ENCODE measurements at places on chromosomes 1 and 21.

DNA sequence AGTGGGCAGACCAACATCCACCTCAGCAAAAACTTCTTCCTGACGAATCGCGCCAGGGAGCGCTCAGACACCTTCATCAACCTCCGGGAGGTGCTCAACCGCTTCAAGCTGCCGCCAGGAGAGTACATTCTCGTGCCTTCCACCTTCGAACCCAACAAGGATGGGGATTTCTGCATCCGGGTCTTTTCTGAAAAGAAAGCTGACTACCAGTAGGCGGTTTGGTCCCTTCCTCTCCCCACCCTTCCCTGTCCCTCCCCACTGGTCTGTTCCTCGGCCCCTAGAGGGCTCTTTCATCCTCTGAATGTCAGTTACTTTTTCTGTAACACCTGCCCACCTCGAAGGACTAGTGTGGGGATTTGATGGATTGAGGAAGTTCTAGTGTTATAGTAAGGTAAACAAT lies 46.9 kb downstream of the CAPN2 start:
- H3K4me3 ChIP-seq = no peak overlapping the region
- H3K27me3 ChIP-seq = no peaks in the 10 kb centered on the region
- no peaks in the 10 kb centered on the region for H3K4me1 ChIP-seq
- peaks cover 93% of the 10 kb centered on the region for H3K36me3 ChIP-seq
- no peak overlapping the region for H3K27ac ChIP-seq

GRCh38 chr1:74468982-74469603 lies 43.3 kb downstream of the LRRC53 start:
- peaks cover 5% of the 10 kb centered on the region for H3K36me3 ChIP-seq
- DNase-seq = peak; percentile 95
- H3K27me3 ChIP-seq = no peaks in the 10 kb centered on the region
- H3K4me1 ChIP-seq = no peaks in the 10 kb centered on the region
- no peak overlapping the region for H3K4me3 ChIP-seq

- no peak overlapping the region for H3K4me3 ChIP-seq
- H3K4me1 ChIP-seq = no peaks in the 10 kb centered on the region
- no peak for DNase-seq
- peaks cover 2% of the 10 kb centered on the region for H3K27me3 ChIP-seq
- H3K27ac ChIP-seq = no peak overlapping the region
- H3K36me3 ChIP-seq = no peaks in the 10 kb centered on the region
These were observed 13.0 kb upstream of the PADI6 start for GRCh38 chr1:17359031-17359430.

DNA sequence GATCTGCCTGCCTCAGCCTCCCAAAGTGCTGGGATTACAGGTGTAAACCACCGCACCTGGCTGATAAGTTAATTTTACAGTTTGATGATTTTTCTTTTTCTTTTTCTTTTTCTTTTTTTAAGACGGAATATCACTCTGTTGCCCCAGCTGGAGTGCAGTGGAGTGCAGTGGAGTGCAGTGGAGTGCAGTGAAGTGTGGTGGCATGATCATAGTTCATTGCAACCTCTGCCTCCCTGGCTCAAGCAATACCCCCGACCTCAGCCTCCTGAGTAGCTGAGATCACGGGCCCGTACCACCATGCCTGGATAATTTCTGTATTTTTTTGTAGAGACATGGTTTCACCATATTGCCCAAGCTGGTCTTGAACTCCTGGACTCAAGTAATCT lies 84.4 kb upstream of the CXADR start:
- H3K36me3 ChIP-seq = no peaks in the 10 kb centered on the region
- no peaks in the 10 kb centered on the region for H3K27me3 ChIP-seq
- no peak overlapping the region for H3K27ac ChIP-seq
- DNase-seq = no peak
- H3K4me1 ChIP-seq = peaks cover 2% of the 10 kb centered on the region
- H3K4me3 ChIP-seq = no peak overlapping the region

DNA sequence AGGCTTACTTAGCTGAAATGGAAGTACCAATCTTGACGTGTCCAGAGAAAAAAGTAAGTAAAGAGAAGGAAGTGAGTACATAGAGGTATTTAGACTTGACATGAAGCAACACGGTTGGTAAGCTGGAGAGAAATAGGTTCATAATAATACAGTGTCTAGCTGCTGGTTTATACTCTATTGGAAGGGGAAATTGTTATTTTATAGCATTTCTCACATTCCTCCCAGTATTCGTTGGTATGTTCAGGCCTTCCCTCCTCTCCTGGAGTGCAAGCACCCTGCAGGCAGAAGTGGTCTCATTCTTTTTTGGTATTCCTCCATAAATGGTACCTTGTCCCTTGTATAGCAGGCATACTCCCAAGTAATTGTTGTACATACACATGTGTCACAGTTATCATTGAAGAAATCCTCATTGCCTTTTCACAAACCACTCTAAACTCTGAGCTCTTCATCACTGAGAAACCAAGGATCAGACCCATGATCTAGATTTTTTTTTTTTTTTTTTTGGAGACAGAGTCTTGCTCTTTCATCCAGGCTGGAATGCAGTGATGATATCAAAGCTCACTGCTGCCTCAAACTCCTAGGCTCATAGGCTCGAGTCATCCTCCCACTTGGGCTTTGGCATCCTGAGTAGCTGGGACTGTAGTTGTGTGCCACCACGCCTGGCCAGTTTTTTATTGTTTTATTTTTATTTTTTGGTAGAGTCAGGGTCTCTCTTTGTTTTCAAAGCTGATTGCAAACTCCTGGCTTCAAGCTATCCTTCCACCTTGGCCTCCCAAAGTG lies 9.8 kb upstream of the IPO9 start:
- peaks cover 68% of the 10 kb centered on the region for H3K36me3 ChIP-seq
- no peak overlapping the region for H3K27ac ChIP-seq
- no peak overlapping the region for H3K4me3 ChIP-seq

DNA sequence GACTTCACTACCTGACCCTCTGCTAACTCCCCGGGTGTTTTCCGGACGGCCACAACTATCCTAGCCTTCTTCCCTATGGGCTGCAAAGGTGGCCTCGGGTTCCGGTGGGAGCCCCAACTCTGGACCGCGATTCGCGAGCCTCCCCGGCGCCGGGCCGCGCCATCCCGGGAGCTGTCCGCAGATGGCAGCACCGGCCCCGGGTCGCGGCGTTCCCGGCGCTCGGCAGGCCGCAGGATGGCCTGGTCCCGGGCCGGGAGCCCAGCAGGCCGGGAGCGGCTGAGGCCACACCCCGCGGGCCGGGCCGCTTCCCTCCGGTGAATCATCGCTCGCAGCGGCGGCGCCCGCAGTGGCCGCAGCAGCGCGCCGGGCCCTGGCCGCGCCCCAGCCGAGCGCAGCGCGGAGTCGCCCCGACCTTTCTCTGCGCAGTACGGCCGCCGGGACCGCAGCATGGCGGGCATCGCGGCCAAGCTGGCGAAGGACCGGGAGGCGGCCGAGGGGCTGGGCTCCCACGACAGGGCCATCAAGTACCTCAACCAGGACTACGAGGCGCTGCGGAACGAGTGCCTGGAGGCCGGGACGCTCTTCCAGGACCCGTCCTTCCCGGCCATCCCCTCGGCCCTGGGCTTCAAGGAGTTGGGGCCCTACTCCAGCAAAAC lies at the start of gene CAPN2:
Gene CAPN2 (plus strand): TSS at position 346 of the 656 bp plus-strand sequence. CDS start 102 bp downstream, at position 448.
- H3K27ac ChIP-seq = peak within 1 kb of the TSS; percentile 88
- peak; percentile 87 for DNase-seq
- H3K36me3 ChIP-seq = peaks cover 6% of the 10 kb centered on the region

DNA sequence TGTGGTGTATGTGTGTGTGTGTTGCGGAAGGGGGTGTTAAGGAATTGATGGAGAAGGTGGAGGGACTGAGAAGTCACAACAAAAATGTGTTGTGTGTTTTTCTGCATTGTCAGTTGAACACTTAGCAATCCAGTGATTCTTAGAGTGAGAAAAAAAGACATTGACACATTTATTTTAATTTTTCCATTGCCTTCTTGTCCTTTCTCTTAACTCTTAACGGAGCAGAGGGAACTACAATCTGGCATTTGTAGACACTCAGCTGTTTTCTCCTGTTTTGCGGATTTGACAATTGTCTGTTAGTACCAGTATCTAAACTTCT lies 725 bp downstream of the C1orf53 start:
- H3K4me1 ChIP-seq = no peaks in the 10 kb centered on the region
- no peak overlapping the region for H3K27ac ChIP-seq
- no peak for DNase-seq
- H3K36me3 ChIP-seq = no peaks in the 10 kb centered on the region
- peaks cover 54% of the 10 kb centered on the region for H3K27me3 ChIP-seq

GRCh38 chr1:221797506-221797905 lies 55.6 kb upstream of the DUSP10 start:
- H3K36me3 ChIP-seq = no peaks in the 10 kb centered on the region
- H3K27ac ChIP-seq = no peak overlapping the region
- no peak overlapping the region for H3K4me3 ChIP-seq
- DNase-seq = no peak
- H3K4me1 ChIP-seq = no peaks in the 10 kb centered on the region

GRCh38 chr1:2561446-2561845 lies 5.3 kb downstream of the TNFRSF14 start:
- H3K27me3 ChIP-seq = no peaks in the 10 kb centered on the region
- no peak overlapping the region for H3K27ac ChIP-seq

GRCh38 chr21:46323227-46323709 lies 402 bp downstream of the C21orf58 start:
- peak overlapping the region; percentile 60 for H3K4me3 ChIP-seq
- H3K4me1 ChIP-seq = peaks cover 29% of the 10 kb centered on the region
- peaks cover 18% of the 10 kb centered on the region for H3K36me3 ChIP-seq
- peak overlapping the region; percentile 17 for H3K27ac ChIP-seq

- peaks cover 5% of the 10 kb centered on the region for H3K27me3 ChIP-seq
- peak within 1 kb of the TSS; percentile 46 for H3K4me3 ChIP-seq
- DNase-seq = no peak
- peak within 1 kb of the TSS; percentile 55 for H3K27ac ChIP-seq
- H3K4me1 ChIP-seq = peaks cover 26% of the 10 kb centered on the region
These were observed at the start of the genes PLA2G2C and UBXN10 for GRCh38 chr1:20185834-20186782. Gene PLA2G2C (minus strand): TSS chr1:20186518. CDS start chr1:20177363, 9,155 bp downstream. Gene UBXN10 (plus strand): TSS chr1:20186096. CDS start chr1:20190562, 4,466 bp downstream.

DNA sequence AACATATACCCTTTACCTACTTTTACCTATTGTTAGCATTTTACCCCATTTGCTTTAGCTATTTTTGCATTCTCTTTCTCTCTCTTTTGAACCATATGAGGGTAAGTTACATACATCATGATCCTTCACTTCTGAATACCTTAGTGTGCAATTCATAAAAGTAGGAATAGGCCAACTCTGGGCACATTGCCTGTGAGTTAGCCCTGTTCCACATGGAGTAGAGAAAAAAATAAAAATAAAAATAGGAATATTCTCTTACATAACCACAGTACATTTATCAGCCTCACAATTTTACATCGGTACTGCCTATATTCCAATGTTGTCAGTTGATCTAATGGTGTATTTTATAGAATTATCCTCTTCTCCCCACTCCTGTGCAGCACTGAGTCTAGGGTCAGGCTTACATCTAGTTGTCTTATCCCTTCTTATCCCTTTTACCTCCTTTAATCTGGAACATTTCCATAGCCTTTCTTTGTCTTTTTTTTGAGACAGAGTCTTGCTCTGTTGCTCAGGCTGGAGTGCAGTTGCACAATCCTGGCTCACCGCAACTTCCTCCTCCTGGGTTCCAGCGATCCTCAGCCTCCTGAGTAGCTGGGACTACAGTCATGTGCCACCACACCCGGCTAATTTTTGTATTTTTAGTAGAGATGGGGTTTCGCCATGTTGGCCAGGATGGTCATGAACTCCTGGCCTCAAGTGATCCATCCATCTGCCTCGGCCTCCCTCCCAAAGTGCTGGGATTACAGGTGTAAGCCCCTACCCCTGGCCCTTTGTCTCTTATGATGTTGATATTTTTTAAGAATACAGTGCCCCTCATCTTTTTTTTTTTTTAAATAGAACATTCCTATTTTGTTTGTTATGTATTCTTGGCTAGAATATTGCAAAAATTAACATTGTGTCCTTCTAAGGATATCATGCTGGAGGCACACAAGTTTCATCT lies 11.1 kb upstream of the SLC30A1 start:
- no peaks in the 10 kb centered on the region for H3K36me3 ChIP-seq
- no peak overlapping the region for H3K27ac ChIP-seq
- H3K4me3 ChIP-seq = no peak overlapping the region
- DNase-seq = no peak
- H3K4me1 ChIP-seq = no peaks in the 10 kb centered on the region

- no peak overlapping the region for H3K27ac ChIP-seq
- DNase-seq = no peak
- no peaks in the 10 kb centered on the region for H3K36me3 ChIP-seq
- no peak overlapping the region for H3K4me3 ChIP-seq
- H3K4me1 ChIP-seq = no peaks in the 10 kb centered on the region
These were observed 45.1 kb upstream of the GUCA2A start for GRCh38 chr1:42209526-42210251.

- no peaks in the 10 kb centered on the region for H3K36me3 ChIP-seq
- H3K27me3 ChIP-seq = no peaks in the 10 kb centered on the region
- DNase-seq = no peak
- no peak overlapping the region for H3K27ac ChIP-seq
- no peak overlapping the region for H3K4me3 ChIP-seq
These were observed 2.3 kb upstream of the ECE1 start for GRCh38 chr1:21292503-21292983.

DNA sequence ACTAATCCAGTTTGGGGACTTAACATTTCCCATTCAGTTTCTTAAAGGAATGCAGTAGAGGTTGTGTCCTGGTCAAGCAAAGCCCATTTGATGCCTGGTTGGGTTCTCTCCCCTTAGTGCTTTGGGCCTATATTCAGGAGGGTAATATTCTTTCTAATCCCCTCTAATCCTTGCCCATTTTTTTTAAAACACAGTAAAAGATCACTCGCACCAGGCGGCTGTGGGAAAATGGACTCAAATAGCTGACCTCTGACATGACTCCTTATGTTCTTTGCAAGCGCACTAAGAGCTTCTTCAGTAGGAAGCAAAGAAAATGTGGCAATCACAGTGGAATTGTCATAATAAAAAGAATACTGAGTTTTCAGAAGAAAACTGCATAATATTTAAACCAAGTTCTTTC lies 49.9 kb downstream of the WNT2B start:
- no peaks in the 10 kb centered on the region for H3K27me3 ChIP-seq
- no peak overlapping the region for H3K4me3 ChIP-seq
- no peak overlapping the region for H3K27ac ChIP-seq
- no peak for DNase-seq
- no peaks in the 10 kb centered on the region for H3K4me1 ChIP-seq

DNA sequence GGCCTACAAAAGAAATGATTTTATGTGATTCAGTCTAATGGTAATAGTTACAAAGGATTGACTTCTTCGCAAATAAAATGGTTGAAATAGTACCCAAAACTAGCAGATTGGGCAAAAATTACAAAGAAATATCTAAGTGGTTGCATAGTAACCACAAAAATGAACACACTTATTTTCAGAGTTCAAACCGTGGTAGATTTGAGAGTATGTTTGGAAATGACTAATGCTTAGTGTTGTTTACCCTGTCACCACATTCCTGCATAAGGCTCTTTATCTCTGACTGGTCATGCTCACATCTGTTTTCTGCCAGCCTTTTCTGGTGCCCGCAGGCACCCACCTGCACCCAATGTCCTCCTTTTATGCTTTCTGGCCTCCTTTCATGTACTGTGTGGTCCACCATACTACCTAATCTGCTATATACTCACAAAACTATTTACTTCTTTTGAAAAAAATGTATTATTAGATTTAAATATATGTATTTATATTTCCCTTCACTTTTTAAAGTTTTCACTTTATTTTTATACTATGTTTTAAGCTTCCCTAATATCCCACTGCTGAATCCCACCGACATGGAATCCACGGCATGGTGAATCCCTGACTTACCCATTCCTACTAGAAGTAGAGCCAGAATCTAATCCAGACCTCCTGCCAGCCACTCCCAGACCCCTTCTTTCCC lies 30.3 kb downstream of the PTPRC start:
- no peak overlapping the region for H3K4me3 ChIP-seq
- no peak for DNase-seq
- no peak overlapping the region for H3K27ac ChIP-seq
- no peaks in the 10 kb centered on the region for H3K27me3 ChIP-seq
- H3K4me1 ChIP-seq = no peaks in the 10 kb centered on the region

GRCh38 chr1:167554028-167554779 lies 642 bp upstream of the CREG1 start:
- H3K27me3 ChIP-seq = no peaks in the 10 kb centered on the region
- no peaks in the 10 kb centered on the region for H3K36me3 ChIP-seq
- no peak overlapping the region for H3K27ac ChIP-seq
- peaks cover 13% of the 10 kb centered on the region for H3K4me1 ChIP-seq
- H3K4me3 ChIP-seq = peak overlapping the region; percentile 55
- DNase-seq = no peak
